ENCODE measurements at places on chromosomes 5 and 9.

- DNase-seq = peak; percentile 38
Measured at GRCh38 chr5:68406767-68407241, 191.2 kb downstream of the PIK3R1 start.

DNA sequence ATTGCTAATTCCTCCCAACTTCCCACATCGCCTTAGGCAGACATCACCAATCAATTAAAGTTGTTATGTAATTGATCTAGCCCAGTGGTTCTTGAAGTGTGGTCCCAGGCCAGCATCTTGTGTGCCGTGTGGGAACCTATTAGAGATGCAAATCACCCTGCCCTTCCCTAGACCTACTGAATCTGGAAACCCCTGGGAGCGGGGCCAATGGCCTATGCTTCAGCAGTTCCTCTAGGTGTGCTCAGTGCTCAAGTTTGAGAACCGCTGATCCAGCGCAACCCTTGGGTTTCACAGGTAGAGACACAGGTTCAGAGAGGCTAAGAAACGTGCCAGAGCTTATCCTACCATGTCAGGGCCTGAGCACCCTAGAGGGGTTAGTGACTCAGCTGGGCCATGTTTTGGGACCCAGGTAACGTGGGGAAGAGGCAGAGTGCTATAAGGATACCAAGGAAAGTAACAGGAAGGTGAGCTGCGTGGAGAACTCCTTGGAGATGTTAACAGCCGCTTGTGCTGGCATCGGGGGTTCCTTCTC, 4.4 kb downstream of the SLC34A1 start:
- DNase-seq = no peak

DNA sequence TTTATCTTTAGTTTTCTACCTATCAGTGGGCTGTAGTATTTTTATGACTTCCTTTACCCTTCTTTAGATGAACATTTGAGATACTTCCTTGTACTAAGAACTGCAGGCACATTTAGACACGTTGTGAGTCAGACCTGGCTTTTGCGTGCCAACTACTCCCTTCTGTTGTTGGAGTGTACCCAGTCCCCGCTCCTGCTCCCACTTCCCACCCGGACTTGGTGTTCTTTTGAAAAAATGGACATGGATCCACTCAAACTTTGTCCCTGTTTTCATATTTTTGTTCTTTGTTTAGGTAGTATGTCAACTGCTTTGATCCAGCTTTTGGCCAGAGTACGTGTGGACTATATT, 60.7 kb downstream of the PARP8 start:
- no peak for DNase-seq

DNA sequence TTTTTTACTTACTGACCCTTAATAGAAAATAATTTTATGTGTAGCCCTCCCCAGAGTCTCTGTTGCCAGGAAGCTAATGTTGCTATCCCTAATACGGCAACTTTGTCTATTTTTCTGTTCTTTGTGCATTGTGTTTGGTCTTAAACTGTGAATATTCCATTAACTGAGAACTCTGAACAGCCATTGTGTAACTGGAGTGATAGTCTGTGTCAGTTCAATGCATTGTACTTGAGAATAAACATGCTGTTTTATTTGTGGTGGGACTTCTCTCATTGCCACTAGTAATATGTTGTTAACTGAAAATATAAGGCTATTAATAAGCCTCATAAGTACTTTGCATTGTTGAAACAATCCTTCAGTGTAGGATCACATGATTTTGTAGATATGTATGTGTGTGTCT, 278.3 kb upstream of the DMRT1 start:
- DNase-seq = no peak

DNA sequence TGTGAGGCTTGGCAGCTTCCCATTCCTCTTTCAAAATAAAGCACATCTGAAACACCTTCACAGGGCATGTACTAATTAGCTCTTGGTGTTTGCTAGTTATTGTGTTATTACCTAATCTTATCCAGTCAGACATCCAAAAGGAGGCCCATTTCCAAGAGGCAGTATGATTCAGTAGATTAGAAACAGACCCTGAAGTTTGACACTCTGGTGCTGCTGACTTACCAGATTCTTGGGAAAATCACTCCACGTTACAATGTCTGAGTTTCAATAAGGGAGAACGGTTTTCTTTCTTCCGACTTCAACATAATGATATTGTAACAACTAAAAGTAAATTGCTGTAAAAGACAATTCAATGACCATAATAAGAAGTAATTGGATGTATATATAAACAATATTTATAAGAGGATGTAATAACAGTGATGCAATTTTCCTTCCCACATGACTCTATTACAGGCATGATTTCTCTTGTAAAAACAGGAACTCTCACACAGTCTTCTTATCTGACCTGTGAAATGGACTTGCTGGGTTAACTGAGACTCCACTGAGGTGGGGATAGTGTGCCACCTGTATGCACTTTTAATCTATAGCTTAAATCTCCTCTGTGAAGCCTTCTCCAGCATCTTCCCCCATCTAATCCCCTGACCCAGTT, 181.3 kb upstream of the ELL2 start:
- DNase-seq = no peak

DNA sequence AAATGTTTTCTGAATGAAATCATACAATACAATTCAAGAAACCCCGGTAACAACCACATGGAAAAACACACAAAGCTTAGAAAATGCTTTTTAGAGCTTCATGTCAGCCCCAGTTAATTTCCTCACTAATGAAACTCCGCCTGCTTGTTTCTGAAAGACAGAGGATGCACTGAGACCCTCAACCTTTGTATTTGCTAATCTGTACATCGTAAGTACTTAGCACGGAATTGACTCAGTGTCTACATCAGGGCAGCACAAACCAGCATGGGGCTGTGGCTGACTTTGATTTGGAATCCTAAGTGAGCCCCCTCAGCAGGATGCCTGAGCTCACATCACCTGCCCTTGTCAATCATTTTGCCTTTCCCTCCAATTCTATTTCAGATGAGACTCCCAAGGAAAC, 499.1 kb upstream of the MPDZ start:
- no peak for DNase-seq

DNA sequence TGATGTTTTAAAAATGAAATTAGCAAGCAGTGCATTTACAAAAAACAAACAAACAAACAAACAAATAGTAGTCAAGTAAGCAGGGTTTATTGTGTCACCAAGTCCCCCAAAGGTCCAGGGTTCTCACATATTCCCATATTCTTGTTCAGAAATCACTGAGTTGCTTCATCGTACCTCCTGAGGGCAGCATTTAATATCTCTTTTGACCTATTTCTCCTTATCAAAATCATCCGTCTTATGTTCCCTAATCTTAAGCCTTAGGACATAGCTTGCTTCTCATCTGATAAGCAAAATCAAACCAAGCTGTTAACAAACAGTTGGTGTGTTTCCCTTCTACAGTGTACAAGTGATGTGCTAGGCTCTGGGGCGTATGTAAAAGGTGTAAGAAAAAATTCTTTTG, 109.5 kb upstream of the MAN2A1 start:
- DNase-seq = no peak

DNA sequence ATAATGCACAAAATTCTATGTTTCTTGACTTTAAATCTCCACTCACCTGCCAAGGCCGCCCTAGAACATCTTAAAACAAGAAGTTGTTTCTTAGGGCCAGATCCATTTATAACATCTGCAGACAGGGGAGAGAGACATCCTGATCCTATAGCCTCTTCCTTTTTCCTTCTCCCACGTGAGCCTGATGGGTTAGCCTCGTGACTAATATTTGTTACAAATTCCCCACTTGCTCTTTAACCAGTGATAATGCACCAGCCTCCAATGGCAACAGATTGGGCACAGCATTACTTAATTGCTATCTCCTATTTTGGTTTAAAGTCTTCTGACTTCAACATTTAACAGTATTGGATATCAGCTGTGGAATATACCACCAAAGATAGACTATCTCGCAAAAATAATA, 196.5 kb downstream of the GADD45G start:
- DNase-seq = no peak

DNA sequence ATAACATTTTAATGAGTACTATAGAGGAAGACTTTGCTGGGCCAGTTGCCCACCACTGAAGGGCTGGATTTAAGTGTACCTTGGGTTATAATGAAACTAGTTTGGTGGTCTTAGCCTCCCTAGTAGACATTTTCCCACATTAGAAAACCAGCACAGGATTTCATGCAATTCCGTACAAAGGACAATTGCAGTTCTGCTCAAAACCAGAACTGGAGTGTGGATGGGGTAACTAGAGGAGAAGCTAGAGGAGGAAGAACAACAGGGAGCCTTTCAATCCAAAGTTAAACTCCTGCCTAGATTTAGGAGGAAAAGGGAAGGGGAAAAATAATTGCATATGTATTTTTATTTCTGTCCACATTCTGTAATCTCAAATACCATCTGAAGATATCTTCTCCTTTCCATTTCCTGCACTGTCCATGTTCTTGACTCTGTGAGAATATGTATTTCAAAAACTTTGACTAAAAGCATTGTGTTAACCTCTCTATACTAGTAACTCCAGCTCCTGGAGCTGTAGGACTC, 97.5 kb upstream of the SSBP2 start:
- no peak for DNase-seq

GRCh38 chr5:137595396-137596079, 96.4 kb upstream of the SPOCK1 start:
- no peak for DNase-seq

DNA sequence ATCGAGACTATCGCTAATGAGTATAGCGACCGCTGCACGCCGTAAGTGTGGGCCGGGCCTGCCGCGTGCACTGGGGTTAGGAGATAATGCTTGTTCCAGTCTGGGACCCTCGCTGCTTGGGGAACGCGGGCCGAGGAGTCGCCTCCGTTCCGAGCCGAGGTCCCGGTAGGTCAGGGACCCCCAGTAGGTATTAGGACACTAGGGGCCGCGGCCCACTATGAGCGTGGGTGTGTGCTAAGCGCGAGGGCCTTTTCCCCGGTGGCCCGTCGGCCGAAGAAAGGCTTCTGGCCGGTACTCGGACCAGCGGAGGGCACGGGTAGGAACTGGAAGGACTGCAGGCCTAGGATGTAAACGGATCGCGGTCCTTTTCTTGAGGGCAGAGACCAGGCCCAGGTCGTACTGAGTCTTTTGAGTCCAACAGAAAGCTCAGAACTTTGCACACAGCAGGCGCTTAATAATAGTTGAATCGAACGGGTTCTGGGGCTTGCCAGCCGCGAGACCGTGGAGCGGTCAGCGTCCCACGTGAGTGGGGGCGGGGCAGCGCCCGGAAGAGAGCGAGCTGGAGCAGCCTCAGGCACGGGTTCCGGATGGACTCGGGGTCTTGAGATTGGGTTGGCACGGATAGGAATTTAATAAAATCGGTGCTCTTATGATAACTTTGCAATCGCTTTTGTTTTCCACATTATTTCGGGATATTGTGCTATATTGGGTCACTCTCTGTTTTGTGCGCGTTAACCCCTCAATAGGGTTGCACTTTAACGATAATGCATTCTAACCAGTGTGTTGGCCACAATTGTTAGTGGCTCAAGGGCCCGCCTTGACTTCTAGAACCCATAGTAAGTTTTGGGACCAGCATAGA, 733 bp downstream of the HSPA4 start:
- peak; percentile 77 for DNase-seq

GRCh38 chr5:56840597-56840996, 25.2 kb downstream of the MAP3K1 start:
- peak; percentile 7 for DNase-seq

DNA sequence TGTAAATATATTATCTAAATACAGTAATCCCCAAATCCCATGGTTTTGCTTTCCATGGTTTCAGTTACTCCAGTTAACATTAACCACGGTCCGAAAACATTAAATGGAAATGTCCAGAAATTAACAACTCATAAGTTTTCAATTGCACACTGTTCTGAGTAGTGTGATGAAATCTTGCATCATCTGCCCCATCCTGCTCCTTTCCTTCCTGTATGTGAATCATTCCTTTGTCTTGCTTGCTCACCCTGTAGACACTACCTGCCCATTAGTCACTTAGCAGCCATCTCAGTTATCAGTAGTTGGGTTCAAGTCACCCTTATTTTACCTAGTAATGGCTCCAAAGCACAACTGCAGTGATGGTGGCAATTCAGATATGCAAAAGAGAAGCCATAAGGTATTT, 1568.5 kb upstream of the WWC1 start:
- DNase-seq = no peak

DNA sequence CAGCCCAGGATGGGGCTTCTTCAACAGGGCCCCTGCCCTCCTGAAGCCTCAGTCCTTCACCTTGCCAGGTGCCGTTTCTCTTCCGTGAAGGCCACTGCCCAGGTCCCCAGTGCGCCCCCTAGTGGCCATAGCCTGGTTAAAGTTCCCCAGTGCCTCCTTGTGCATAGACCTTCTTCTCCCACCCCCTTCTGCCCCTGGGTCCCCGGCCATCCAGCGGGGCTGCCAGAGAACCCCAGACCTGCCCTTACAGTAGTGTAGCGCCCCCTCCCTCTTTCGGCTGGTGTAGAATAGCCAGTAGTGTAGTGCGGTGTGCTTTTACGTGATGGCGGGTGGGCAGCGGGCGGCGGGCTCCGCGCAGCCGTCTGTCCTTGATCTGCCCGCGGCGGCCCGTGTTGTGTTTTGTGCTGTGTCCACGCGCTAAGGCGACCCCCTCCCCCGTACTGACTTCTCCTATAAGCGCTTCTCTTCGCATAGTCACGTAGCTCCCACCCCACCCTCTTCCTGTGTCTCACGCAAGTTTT, 23.6 kb downstream of the PCDHGC5 start:
- peak; percentile 90 for DNase-seq

DNA sequence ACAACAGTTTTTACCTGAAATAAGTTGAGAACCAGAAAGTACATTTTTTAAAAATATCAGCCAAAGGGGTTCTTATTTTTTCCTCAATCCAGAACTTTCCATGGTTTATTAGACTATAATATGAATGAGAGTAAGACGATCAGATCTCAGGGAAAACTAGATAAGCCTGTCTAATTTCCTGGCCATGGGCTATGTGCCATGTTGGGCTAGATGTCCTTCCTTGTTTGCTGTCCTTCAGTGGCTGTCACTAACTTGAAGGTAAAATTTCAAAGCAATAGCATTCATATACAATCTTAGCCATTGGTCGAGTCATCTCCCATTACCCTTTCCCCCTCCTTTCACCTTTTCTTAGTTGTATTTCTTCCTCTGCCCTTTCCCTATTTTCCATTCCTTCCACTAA, 179.5 kb upstream of the PPP1R2B start:
- no peak for DNase-seq

DNA sequence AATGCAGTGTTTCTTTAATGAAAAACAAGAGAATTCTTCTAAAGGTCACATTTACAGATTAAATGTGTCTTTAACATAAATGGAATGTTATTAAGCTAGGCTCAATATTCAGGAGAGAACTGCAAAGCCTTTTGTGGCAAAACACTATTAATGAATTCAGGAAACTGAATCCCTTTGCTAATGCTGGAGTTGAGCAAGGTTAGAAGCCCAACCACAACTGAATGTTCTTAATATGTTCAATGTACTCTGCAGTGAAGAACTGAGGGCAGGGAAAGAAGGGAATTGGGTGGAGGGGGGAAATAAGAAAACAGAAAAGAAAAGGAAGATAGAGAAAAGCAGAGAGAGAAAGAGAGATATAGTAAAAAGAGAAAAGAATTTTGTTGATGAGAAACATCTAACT, 276.7 kb upstream of the TMEM161B start:
- DNase-seq = no peak

- no peak for DNase-seq
Measured at GRCh38 chr5:72325566-72326305, 5.6 kb downstream of the PTCD2 start.

- DNase-seq = no peak
Measured at GRCh38 chr9:117718701-117719100, 14.5 kb downstream of the TLR4 start.

- no peak for DNase-seq
Measured at GRCh38 chr5:58640011-58640410, 57.1 kb downstream of the RAB3C start.

All from NAMALWA (cell line).